Activated CD8-positive, alpha-beta memory T cell treated with anti-CD3 and anti-CD28 coated beads, Interleukin-2, amount 10 ng/mL, durations not matched to agents 7 days and 5 days (primary cell): ENCODE measurements at places on chromosomes 13 and 19. TPM values are rescaled to one million over a fixed set of nuclear protein-coding genes. Genes with fewer than 3 reads are reported as not detected.
A peak's percentile ranks its signal among the peaks of the same experiment; 100 is the strongest.

DNA sequence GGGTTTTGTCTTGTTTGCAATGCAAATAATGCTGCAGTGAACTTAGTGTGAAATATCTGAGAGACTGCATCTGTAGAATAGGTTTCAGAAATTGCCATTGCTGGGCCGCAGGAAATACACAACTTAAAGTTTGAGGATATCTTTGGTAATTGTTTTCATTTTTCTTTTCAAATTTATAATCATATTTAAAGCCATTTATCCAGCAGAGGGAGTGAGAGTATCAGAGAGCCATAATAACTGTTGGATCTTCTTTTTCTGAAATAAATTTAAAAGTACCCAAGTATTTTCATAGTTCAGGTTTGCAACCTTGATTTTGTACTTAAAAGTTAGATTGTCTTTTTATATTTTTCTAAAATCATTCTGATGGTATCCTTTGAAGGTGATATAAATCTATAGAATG lies 99.4 kb downstream of the ZMYM2 start:
- H3K4me1 ChIP-seq = peaks cover 6% of the 10 kb centered on the region
- no peaks in the 10 kb centered on the region for H3K27me3 ChIP-seq
- peaks cover 32% of the 10 kb centered on the region for H3K36me3 ChIP-seq
- no peak for DNase-seq
- H3K27ac ChIP-seq = no peak overlapping the region
- H3K4me3 ChIP-seq = no peak overlapping the region

DNA sequence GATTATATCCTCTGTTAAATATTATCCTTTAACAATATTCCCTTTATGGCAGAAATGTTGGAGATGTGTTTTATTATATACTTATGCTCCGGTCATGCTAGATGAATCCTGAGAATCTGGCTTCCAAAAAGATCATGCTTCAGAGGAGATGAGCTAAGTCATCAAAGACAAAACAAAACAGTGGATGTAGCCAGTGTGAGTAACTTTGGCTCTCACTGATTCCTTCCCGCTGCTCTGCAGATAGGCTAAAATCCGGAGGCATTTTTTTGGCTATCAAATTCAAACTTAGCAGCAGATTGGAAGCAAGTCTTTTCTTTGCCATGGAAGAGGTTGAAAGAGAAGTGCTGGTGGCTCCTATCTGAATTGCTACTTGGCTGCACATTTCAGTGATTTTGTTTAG lies 295.9 kb downstream of the GPC6 start:
- no peaks in the 10 kb centered on the region for H3K4me1 ChIP-seq
- no peak overlapping the region for H3K27ac ChIP-seq
- DNase-seq = no peak
- no peaks in the 10 kb centered on the region for H3K27me3 ChIP-seq

GRCh38 chr13:33554919-33555791 lies 262.8 kb upstream of the RFC3 start:
- no peak for DNase-seq
- peaks cover 11% of the 10 kb centered on the region for H3K4me1 ChIP-seq
- no peaks in the 10 kb centered on the region for H3K27me3 ChIP-seq

DNA sequence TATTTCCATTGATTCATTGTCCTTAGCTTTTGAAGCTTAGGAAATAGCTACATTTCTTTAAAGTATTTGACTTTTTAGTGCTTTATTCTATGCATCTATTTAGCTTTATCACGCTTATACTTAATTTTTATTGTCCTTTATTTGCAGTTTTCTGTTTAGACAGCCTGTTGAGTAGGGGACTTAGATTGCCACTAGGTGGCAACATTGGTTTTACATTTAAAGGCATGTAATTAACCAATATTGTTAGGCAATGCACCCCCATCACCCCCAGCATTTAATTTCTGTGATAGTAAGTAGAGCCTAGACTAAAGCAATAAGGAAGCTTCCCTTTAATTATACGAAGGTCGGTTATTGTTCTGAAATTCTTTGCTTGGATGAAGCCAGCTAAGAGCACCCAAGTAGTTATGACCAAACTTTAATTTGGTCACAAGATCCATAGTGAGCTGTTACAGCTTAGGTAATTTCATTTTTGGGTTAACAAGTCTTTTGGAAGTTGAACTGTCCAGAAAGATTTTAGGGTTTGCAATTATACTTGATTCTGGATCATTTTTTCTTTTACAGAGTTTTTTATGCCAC lies 36.5 kb downstream of the B3GLCT start:
- no peak overlapping the region for H3K27ac ChIP-seq
- H3K36me3 ChIP-seq = no peaks in the 10 kb centered on the region
- no peaks in the 10 kb centered on the region for H3K4me1 ChIP-seq
- no peaks in the 10 kb centered on the region for H3K27me3 ChIP-seq
- no peak for DNase-seq

- H3K4me3 ChIP-seq = no peak overlapping the region
- H3K36me3 ChIP-seq = peaks cover 10% of the 10 kb centered on the region
- peaks cover 76% of the 10 kb centered on the region for H3K4me1 ChIP-seq
- DNase-seq = no peak
Measured at GRCh38 chr19:15320116-15320515, 12.2 kb downstream of the BRD4 start.

GRCh38 chr19:13670846-13671245 lies 93.5 kb upstream of the MRI1 start:
- no peak for DNase-seq
- no peak overlapping the region for H3K27ac ChIP-seq
- no peak overlapping the region for H3K4me3 ChIP-seq
- peaks cover 4% of the 10 kb centered on the region for H3K36me3 ChIP-seq
- no peaks in the 10 kb centered on the region for H3K4me1 ChIP-seq
- H3K27me3 ChIP-seq = no peaks in the 10 kb centered on the region

DNA sequence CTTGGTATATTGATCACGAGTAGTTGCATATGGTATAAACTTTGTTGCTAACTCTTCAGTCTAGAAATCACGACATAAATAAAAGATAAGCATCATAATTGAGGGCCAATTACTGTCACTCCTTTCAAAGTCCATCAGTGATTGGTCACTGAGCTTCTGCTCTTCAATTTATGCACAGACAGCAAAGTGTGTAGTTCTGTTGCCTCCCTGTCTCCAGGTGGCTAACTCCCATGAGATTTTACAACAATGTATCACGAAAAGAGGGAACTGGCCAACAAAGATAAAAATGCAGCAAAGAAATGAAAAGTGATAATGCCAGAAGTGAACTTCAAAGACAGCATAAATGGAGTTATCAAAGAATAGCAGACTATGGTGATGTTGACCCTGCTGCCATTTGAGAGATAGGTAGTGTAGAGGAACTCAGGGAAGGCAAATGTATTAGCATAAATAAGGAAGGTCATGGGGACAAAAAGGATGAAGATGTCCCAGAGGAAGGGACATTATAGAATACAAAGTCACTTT lies 12.7 kb upstream of the TNFSF14 start:
- peaks cover 16% of the 10 kb centered on the region for H3K4me1 ChIP-seq
- no peak overlapping the region for H3K27ac ChIP-seq
- H3K36me3 ChIP-seq = peaks cover 3% of the 10 kb centered on the region
- H3K27me3 ChIP-seq = peaks cover 22% of the 10 kb centered on the region
- H3K4me3 ChIP-seq = no peak overlapping the region
- no peak for DNase-seq

DNA sequence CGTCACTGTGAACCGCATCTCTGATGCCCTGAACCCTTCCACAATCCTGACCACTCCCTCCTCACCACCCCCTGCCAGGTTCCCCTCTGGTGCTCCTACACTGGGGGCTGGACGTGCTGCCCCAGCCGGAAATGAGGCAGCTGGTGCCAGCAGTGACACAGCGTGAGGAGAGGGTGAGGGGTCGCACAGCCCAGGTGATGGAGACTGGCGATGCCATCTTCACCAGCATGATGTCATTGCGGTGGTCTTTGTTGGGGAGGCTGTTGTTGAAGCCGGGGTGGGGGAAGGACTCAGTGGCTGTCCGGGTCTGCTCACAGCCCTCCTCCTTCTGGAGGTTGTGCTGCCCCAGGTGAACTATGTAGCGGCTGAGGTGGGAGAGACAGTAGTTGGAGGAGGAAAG lies 2.5 kb downstream of the KLK11 start:
- no peak overlapping the region for H3K4me3 ChIP-seq
- no peak overlapping the region for H3K27ac ChIP-seq
- no peak for DNase-seq

DNA sequence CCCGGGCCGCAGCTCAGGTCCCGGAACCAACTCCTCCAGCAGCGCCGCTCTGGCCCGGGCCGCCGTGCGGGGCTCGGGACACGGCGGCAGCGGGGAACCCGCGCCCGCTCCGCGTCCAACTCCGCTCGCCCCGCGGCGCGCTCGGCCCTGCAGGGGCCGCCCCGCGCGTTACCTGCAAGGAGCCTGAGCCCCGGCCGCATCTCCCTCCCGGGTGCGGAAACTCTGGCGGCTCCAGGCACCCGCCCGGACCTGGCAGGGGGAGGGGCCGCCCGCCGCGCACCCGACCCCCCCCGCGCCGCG lies at the start of gene TMTC4:
TMTC4 (minus strand) TSS at position 224 of the 300 bp plus-strand sequence. CDS start 4,433 bp downstream, outside the sequence.
- peak within 1 kb of the TSS; percentile 87 for H3K4me3 ChIP-seq
- H3K4me1 ChIP-seq = peaks cover 28% of the 10 kb centered on the region
- DNase-seq = no peak
- H3K36me3 ChIP-seq = peaks cover 7% of the 10 kb centered on the region
- H3K27me3 ChIP-seq = peaks cover 4% of the 10 kb centered on the region

GRCh38 chr13:111418101-111418500 lies 97.7 kb downstream of the TEX29 start:
- H3K36me3 ChIP-seq = no peaks in the 10 kb centered on the region
- peaks cover 10% of the 10 kb centered on the region for H3K27me3 ChIP-seq
- H3K27ac ChIP-seq = no peak overlapping the region

DNA sequence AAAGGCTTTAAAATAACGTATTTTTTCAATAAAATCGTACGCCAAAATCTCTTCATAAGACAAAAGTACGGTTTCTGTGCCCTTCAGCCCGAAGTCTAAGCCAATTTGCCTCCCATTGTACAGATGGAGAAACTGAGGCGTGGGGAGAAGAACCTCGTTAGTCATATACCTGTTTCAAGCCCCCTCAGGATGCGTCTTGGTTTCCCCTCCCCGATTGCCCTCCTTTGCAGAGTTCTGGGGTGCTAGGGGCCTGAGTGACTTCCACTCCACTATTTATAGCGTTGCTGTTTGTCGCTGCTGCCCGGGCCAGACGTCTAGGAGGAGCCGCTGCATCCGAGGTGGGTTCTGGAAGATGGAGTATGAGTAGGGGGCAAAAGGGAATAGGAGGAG lies 2.3 kb upstream of the LTBP4 start:
- no peak for DNase-seq
- peaks cover 61% of the 10 kb centered on the region for H3K4me1 ChIP-seq
- H3K27me3 ChIP-seq = peaks cover 52% of the 10 kb centered on the region
- no peak overlapping the region for H3K27ac ChIP-seq
- no peaks in the 10 kb centered on the region for H3K36me3 ChIP-seq

- H3K27ac ChIP-seq = no peak within 1 kb of the TSS
- H3K36me3 ChIP-seq = peaks cover 2% of the 10 kb centered on the region
- no peak for DNase-seq
- H3K4me3 ChIP-seq = no peak within 1 kb of the TSS
Measured at GRCh38 chr19:7676854-7677253, at the start of gene MCEMP1. TSS of gene MCEMP1 (plus strand) at chr19:7677090. CDS start at chr19:7677121, 31 bp downstream.

GRCh38 chr19:42276821-42277220 lies 7.8 kb downstream of the CIC start:
- peak overlapping the region; percentile 79 for H3K27ac ChIP-seq
- peak; percentile 65 for DNase-seq
- peaks cover 5% of the 10 kb centered on the region for H3K36me3 ChIP-seq
- no peak overlapping the region for H3K4me3 ChIP-seq

DNA sequence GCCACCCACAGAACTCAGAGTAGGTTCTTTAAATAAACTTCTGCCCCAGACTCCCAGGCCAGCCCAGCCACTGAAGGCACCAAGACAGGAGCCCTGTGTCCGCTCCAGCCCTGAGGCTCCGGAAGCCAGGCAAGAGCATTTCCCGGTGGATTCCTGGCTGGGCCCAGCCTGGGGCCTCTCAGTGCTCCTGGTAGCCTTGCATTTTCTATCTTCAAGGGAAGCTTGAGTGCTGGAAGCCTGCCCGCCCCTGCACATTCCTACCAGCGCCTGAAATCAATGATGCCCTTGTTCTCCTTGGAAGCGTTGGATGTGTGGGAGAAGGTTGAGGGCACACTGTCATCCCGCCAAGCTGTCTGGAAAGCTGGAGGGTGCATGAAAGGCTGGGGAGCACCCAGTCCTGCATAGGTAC lies 70.3 kb downstream of the ALOX5AP start:
- peaks cover 2% of the 10 kb centered on the region for H3K36me3 ChIP-seq
- no peak overlapping the region for H3K27ac ChIP-seq
- H3K4me1 ChIP-seq = peaks cover 23% of the 10 kb centered on the region
- no peaks in the 10 kb centered on the region for H3K27me3 ChIP-seq
- H3K4me3 ChIP-seq = no peak overlapping the region

DNA sequence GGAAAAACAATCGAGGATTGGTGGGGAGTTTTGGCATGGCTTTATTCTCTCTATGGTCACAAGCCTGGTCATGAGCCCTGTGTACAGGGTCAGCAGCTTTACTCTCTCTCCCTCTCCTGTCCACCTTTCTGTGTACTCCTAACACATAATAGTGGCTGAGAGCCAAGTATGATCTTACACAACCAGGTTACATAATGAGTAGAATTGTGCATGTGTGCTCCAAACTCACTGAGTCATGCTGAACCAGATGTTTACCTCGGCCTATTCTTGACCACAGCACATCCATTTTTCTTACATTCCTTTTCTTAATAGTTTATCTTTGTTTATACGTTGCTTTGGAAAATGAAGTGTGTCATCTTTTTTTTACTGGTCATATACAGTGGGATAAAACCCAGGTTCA lies 53.1 kb downstream of the ZNF254 start:
- no peak overlapping the region for H3K27ac ChIP-seq
- no peak overlapping the region for H3K4me3 ChIP-seq
- H3K27me3 ChIP-seq = no peaks in the 10 kb centered on the region
- H3K4me1 ChIP-seq = no peaks in the 10 kb centered on the region
- DNase-seq = no peak
- H3K36me3 ChIP-seq = peaks cover 26% of the 10 kb centered on the region

GRCh38 chr19:15212711-15213110 lies 11.9 kb upstream of the NOTCH3 start:
- no peaks in the 10 kb centered on the region for H3K4me1 ChIP-seq
- H3K4me3 ChIP-seq = no peak overlapping the region
- no peak overlapping the region for H3K27ac ChIP-seq
- DNase-seq = no peak
- H3K36me3 ChIP-seq = no peaks in the 10 kb centered on the region
- no peaks in the 10 kb centered on the region for H3K27me3 ChIP-seq

GRCh38 chr13:60351326-60351725 lies 45.7 kb upstream of the TDRD3 start:
- DNase-seq = no peak
- H3K4me1 ChIP-seq = no peaks in the 10 kb centered on the region
- H3K27ac ChIP-seq = no peak overlapping the region
- peaks cover 32% of the 10 kb centered on the region for H3K27me3 ChIP-seq

NCCRP1 gene
- not detected for total RNA-seq

SLC25A41 gene
- 0.52 TPM for total RNA-seq

RFPL4AL1 gene
- not detected for total RNA-seq
